Pancreas (tissue), 10 donors: ENCODE measurements at places on chromosomes 1 and 21. TPM values are rescaled to one million over a fixed set of nuclear protein-coding genes. Genes with fewer than 3 reads are reported as not detected.
A peak's percentile ranks its signal among the peaks of the same experiment; 100 is the strongest.

PM20D1 gene
- total RNA-seq = 21.9 TPM

CRABP2 gene
- 3.5 TPM for total RNA-seq

SLAMF6 gene
- 0.81 TPM for total RNA-seq

GJA5 gene
- 1.2 TPM for total RNA-seq

GRCh38 chr1:202568826-202569225 is 141.4 kb downstream of the SYT2 start:
- no peaks in the 10 kb centered on the region for H3K36me3 ChIP-seq
- no peak for DNase-seq
- H3K27ac ChIP-seq = no peak overlapping the region
- no peaks in the 10 kb centered on the region for H3K27me3 ChIP-seq
- H3K4me3 ChIP-seq = no peak overlapping the region

GRCh38 chr1:212133319-212133718 is 97.8 kb downstream of the DTL start:
- no peak overlapping the region for H3K27ac ChIP-seq
- H3K4me1 ChIP-seq = no peaks in the 10 kb centered on the region
- H3K36me3 ChIP-seq = no peaks in the 10 kb centered on the region
- no peaks in the 10 kb centered on the region for H3K27me3 ChIP-seq

DNA sequence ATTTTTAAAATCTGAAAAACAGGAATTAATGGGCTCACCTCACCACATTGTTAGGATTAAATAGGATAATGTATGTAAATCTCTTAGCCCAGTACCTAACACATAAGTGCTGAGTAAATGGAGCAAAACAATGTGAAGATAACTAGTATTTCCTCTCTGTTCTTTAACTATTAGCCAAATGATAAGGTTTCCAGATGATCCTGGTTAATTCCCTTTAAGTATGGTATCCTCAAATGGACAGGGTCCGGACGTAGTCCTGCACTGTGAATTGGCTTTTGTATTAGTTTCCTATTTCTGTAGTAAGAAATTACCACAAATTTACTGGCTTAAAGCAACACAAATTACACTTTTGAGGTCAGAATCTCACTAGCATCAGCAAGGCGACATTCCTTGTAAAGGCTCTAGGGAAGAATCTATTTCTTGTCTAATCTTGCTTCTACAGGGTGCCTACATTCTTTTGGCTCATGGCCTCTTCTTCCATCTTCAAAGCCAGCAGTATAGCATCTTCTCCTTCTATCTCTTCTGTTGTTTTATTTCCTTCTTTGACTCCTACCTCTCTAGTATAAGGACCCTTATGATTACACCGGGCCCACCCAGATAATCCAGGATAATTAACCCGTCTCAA is 17.1 kb downstream of the SCAF4 start:
- H3K4me1 ChIP-seq = peaks cover 7% of the 10 kb centered on the region
- H3K4me3 ChIP-seq = no peak overlapping the region
- H3K27ac ChIP-seq = no peak overlapping the region
- H3K36me3 ChIP-seq = no peaks in the 10 kb centered on the region

DNA sequence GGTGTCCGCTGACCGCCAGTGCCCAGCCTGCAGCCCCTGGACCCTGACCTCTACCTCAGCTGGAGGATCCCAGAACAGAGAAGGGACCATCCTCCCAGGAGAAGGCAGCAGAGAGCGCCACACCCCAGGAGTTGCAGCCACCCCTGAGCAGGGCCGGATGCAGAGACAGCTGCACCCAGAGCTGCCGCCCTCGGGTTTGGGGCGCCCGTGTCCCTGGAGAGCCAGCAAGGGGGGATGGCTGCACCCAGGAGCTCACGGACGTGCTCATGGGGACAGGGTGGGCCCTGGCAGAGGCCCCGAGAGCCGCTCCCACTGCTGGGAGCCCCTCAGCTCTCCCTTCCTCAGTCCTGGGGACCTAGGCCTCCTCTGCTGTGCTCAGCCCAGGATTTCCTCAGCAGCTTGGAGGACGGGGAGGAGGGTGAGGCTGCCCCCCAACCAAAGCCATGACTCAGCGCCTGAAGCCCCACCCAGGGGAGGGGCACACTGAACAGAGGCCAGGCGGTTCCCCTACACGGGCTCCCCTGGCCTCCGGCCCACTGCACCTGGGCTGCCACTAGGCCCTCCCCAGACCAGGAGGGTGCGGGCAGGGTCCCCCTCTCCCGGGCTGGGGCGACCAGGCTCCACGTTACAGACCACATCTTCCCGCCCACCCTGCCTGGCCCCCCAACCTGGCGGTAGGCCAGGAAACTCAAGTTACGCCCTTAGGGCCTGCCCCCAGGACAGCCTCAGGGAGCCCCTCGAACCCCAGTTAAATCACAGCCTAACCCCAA is 2.2 kb downstream of the ACAP3 start:
- peak; percentile 65 for DNase-seq
- peak overlapping the region; percentile 42 for H3K27ac ChIP-seq
- H3K36me3 ChIP-seq = no peaks in the 10 kb centered on the region
- H3K4me3 ChIP-seq = no peak overlapping the region
- no peaks in the 10 kb centered on the region for H3K27me3 ChIP-seq

DNA sequence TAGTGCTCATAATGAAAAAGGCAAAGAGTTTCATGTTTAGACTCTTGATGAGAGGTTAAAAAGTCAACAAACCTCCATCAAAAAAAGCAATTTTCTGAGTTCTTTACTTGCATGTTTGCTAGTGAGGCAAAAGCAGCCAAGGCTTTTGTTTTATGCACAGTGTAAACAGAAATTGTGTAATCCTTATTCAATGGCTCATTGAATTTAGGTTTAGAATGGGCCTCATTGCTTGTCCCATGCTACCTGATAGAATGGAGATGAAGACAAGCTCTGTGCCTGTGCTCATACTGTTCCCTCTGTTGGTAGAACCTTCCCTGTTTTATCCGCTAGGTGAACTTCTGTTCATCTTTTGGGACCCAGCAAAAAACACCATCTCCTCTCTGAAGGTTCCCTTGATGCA is 10.0 kb upstream of the LRRC8D start:
- no peaks in the 10 kb centered on the region for H3K4me1 ChIP-seq
- H3K4me3 ChIP-seq = no peak overlapping the region
- no peaks in the 10 kb centered on the region for H3K27me3 ChIP-seq
- DNase-seq = no peak

- no peak overlapping the region for H3K27ac ChIP-seq
- no peak overlapping the region for H3K4me3 ChIP-seq
- no peaks in the 10 kb centered on the region for H3K36me3 ChIP-seq
- no peak for DNase-seq
- H3K27me3 ChIP-seq = no peaks in the 10 kb centered on the region
Measured at GRCh38 chr1:218546314-218546713, 201.2 kb downstream of the TGFB2 start.

GRCh38 chr1:226762055-226762454 is 23.0 kb upstream of the ITPKB start:
- no peak overlapping the region for H3K4me3 ChIP-seq
- H3K4me1 ChIP-seq = no peaks in the 10 kb centered on the region
- H3K36me3 ChIP-seq = no peaks in the 10 kb centered on the region
- H3K27me3 ChIP-seq = no peaks in the 10 kb centered on the region

DNA sequence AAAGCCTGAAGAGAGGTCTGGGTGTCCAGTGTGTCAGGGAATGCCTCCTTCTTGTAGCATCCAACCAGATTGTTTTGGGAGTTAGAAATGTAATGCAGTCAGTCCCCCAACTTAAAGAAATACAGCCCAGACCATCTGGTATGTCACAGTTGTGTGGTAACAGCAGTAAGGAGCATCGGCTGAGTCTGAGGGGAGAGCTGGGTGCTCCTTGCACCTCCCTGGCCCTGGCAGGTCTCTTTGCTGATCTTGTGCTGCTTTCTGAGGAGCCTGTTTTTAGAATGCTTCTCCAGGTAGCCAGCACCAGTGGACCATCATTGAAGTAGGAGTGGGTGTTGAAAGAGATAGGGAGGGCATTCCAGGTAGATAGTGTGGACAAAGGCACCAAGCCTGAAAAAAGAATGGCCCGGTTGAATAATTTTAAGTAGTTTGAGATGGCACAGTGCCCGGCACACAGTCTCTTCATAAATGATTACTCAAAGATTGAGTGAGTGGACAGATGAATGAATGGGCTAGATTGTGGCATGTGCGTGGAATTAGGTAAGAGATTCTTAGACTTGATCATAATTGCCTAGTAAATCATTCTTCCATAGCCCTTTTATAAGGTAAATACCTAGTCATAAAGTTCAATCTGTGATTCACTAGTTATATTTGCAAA is 46.5 kb downstream of the LAMC1 start:
- no peak for DNase-seq
- no peaks in the 10 kb centered on the region for H3K36me3 ChIP-seq
- H3K4me3 ChIP-seq = no peak overlapping the region
- H3K27me3 ChIP-seq = no peaks in the 10 kb centered on the region
- H3K27ac ChIP-seq = no peak overlapping the region

- H3K27me3 ChIP-seq = no peaks in the 10 kb centered on the region
- no peaks in the 10 kb centered on the region for H3K4me1 ChIP-seq
- H3K4me3 ChIP-seq = no peak overlapping the region
- H3K27ac ChIP-seq = no peak overlapping the region
- DNase-seq = no peak
Measured at GRCh38 chr1:235102259-235102582, 26.4 kb downstream of the TOMM20 start.

DNA sequence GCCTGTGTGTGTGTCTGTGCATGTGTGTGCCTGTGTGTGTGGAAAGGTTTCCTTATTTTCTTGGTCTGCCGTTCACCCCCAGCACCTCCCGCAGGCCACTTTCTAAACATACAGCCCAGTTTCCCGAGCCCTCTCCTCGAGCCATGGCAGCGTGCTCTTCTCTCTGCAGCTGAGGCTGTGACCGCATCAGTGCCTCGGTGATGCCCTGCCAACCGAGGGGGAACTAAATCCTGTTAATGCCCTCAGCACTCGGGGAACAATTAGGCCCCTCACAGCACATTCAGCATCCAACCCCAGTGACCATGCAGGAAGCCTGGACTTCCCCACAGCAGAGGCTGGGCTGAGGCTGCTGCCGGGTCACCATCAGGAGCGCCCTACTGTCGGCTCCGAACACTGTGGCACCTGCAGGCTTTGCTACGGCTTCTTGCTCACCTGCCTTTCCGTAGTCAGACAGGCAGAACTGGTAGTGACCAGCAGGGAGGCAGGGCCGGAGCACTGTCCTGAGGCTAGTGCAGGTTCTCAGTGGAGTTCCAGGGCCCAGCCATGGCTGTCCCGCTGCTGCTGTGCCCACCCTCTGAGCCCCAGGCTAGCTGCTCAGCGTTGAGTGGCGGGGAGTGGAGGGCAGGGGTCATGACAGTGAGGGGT is 8.1 kb downstream of the GPR137B start:
- no peak overlapping the region for H3K27ac ChIP-seq
- H3K27me3 ChIP-seq = no peaks in the 10 kb centered on the region
- no peaks in the 10 kb centered on the region for H3K4me1 ChIP-seq
- no peak for DNase-seq

DNA sequence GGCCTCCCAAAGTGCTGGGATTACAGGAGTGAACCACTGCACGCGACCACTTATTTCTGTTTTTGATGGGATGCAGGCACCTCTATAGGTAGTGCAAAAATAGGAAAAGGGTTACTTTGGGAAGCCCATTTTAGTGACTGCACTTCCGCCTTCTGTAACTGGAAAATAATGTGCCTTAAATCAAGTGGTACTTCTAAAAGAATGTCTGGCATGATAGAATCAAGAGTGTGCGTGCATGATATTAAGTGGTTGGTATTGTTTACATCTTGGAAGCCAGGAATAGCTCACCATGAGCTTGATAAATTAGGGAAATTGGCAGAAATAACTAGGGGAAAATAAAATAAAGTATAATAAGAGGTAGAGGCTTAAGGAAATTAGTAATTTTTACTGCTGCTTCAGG is 1067.0 kb downstream of the ADGRL2 start:
- H3K27ac ChIP-seq = no peak overlapping the region
- H3K36me3 ChIP-seq = no peaks in the 10 kb centered on the region
- no peaks in the 10 kb centered on the region for H3K27me3 ChIP-seq
- no peak for DNase-seq
- H3K4me1 ChIP-seq = no peaks in the 10 kb centered on the region

DNA sequence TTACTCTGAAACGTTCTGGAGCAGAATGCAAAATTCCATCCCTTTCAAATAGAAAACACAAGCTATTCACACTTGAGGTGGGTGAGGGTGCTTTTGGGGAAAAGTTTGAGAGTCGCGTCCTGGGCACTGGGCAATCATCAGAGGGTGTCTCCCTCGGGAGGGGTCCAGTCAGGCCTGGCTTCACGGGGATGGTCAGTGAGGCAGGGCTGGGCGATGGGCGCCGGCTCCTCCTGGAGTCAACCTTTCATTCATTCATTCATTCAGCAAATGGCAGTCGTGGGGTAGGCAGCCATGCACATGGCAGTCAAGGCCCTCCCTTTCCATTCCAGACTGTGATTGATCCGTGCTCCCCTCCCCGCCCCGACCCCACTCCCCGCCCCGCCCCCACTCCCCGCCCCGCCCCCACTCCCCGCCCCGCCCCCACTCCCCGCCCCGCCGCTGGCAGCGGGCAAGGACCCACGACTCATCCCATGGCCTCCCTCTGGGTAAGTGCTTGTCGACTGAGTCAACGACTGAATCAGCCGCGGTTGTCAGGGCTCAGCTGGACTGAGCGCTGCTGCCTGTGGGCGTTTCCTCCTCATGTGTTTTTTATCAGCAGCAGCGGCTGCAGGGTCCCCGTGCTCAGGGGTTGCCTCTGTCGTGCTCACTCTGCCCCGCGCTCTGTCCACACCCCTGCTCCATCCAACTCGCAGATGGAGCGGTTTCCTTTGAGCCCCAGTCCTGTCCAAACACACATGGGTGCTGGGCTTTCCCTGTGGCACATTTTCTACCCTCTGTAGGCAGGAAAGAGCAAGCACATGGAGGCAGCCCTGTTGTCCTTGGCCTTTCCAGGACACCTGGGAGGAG is 12.5 kb upstream of the SPSB1 start:
- no peak overlapping the region for H3K4me3 ChIP-seq
- H3K36me3 ChIP-seq = no peaks in the 10 kb centered on the region
- H3K4me1 ChIP-seq = no peaks in the 10 kb centered on the region

DNA sequence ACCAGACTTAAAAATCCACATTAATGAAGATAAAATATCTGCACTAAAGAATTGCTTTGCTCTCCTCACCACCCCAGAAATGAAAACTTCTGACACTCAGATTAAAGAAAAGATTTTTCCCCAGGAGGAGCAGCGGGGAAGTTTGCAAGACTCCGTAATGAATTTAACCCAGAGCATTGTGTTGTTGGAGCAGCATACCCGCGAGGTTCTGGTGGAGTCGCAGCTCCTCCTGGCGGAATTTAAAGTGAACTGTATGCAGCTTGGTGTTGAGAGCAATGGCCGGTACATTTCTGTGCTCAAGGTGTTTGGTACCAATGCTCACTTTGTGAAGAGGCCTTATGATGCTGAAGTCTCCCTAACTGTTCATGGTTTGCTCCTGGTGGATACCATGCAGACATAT is 46.4 kb downstream of the VPS13D start:
- no peak overlapping the region for H3K27ac ChIP-seq
- H3K4me1 ChIP-seq = no peaks in the 10 kb centered on the region
- DNase-seq = no peak
- H3K4me3 ChIP-seq = no peak overlapping the region

DNA sequence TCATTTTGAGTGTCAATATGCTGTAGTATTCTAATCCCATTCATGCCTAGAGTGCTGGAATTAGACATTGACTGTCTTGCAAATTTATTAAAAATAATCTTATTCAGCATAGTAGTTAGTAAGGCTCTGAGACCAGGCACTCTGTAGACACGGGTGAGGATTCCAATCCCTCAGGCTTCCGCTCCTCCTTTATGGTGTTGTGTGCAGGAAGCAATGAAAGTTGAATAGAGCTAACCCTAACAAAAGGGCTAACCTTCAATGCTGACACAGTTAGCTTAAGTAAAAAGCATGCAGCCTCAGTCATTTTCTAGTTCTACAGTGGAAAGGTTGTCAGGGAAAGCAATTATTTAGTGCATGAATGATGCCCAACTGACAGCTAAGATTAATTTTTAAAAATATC is 199.6 kb upstream of the SGIP1 start:
- H3K27ac ChIP-seq = no peak overlapping the region
- no peaks in the 10 kb centered on the region for H3K36me3 ChIP-seq
